ENCODE measurements at places on chromosomes 3 and 15.

GRCh38 chr3:13134879-13135206 lies 61.6 kb upstream of the IQSEC1 start:
- DNase-seq, result no peak

DNA sequence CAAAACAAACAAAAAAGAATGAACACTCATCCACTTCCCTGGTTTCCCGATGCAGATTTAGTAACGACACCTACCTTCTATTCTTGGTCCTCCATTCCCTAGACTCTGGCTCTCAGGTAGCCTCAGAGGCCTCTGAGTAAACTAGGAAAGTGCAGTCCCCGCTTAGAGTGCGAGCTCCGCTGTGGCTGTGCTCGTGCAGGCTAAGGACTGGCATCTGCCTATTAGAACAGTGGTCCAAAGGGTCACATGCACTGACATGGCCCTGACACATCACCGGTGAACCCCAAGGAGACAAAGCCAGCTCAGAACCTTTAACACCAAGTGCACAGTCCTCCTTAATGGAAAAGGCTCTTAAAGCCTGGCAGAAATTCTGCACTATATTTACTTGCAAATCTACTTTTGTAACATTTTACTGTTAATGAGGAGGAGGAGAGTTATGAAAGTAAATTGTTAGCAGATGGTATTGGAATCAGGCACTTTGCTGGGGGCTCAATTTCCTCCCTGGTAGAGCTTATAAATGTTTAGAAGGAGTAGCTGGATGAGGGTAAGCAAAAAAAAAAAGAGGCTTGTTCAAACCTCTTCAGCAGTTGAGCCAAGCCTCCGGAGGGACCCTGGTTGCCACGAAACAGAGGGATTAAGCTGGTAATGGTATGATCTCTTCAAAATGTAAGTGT lies 31.1 kb downstream of the VGLL4 start:
- DNase-seq, result no peak

GRCh38 chr15:39587731-39588530 lies 7.1 kb downstream of the THBS1 start:
- DNase-seq, result no peak

GRCh38 chr3:187165144-187165543 lies 25.8 kb upstream of the RPL39L start:
- DNase-seq, result peak; percentile 61

DNA sequence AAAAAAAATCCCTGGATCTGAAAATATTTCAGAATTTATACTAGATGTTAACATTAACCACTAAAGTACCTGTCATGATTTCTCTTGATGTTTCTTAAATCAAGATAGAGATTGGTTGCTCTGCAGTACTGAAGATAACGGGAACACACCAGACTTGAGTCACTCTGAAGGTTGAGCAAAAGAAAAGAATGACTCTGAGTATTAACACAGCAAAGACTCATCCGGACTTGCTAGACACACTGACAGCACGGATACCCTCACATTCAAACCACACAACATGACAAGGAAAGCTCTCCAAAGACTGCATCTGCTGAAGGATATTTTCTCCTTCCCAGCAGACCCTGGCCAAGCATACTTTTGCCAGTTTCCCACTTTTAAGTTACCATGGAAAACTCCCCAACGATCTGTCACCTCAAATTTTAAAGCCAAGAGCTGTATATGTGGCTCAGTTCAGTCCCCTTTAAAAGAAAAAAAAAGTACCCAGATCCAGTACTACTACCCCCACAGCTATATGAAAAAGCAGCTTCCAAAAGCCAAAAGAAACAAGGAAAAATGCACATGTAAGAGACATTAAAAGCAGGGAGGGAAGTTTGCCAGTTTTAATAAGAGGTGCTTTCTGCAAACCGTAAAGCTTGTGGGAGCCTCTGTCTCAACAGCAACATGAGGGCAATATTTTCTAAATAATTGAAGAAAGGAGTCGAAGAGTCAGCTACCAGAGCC lies 8.3 kb downstream of the EOGT start:
- no peak for DNase-seq

DNA sequence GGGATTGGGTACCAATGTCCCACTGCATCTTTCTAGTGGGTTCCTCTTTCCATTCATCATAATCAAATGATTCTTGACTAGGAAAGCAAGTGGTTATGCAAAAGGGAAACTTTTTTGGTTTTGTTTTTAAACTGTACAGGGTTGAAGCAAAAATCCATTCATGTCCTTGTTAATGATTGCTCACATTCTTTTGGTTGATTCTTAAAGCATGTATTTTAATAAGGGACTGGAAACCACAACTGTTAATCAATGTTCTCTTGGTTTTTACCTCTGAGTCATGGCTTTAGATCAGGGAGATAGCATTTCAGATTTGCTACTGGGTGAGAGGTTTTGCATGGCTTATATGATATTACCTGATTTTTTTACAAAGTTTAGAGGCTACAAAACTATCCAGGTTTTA lies 371.7 kb upstream of the RGMA start:
- no peak for DNase-seq

- no peak for DNase-seq
Measured at GRCh38 chr15:61050844-61051568, 178.1 kb downstream of the RORA start.

DNA sequence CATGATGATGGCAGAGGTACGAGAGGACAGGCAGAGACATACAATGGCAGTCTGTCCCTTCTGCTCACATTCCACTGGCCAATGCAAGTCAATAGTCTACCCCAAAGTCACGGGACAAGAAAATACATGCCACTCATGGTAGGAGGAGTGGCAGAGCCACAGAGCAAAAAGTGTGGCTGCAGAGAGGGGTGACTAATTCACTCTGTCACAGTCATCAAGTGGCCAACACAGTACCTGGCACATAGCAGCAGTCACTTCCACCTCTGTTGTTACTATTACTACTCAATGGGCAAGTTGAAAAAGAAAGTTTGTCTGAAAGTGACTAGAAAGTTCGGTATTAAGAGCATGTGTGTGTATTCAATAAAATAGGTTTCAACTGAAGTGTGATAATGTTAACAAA lies 91.4 kb downstream of the SMAD3 start:
- DNase-seq, result no peak

DNA sequence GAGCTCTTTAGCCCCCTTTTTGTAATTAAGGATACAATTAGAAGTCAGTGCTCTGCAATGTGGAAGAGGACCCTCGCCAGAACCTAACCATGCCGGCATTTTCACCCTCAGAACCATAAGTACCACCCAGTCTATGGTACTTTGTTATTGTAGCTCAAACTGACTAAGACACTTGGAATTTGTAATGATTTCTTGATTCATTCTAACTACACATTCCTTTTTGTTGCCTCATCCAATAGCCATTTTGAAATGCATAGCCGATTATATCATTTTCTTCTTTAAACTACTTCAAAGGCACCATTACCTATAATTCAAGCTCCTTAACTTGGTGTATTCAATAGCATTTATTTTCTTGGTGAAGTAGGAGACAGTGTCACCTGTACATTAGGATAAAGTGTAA lies 61.4 kb downstream of the GLB1 start:
- DNase-seq, result no peak

GRCh38 chr3:168425936-168426595 lies 330.3 kb upstream of the GOLIM4 start:
- no peak for DNase-seq

- no peak for DNase-seq
Measured at GRCh38 chr3:50278880-50279224, at the start of gene LSMEM2. Gene LSMEM2 (plus strand): TSS chr3:50279087. CDS start chr3:50279114, 27 bp downstream.

DNA sequence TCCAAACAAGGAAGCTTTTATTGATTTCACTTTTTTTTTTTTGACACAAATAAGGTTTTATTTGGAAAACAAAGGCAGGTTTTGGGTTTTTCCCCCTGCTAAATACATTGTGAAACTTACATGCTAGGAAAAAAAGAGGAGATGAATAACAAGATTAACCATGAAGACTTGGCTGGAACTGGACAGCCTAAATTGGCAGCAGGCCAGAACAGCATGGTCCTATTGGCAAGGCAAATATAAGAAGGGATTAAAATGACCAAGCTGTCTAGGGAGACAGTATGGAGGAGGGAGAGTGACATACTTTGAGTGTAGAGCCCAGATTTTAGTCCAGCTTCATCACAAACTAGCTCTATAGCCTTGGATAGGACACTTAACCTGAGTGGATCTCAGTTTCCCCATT lies 63.9 kb upstream of the BBX start:
- no peak for DNase-seq

DNA sequence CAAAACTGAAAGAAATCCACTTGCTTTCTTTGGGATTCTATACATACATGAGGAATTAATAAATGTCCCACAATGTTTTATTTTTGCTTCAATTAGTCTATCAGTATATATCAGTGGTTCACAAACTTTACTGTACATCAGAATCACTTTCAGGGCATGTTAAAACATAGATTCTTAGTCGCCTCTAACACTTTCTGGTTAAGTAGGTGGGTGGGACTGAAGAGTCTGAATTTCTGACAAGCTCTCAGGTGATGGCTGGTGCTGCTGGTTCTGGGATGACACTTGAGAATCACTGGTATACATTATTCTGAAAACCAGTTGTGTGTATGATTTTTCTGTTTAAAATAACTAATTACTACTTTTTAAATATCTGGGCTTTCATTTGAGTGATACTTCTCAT lies 393.3 kb downstream of the TBC1D5 start:
- no peak for DNase-seq

DNA sequence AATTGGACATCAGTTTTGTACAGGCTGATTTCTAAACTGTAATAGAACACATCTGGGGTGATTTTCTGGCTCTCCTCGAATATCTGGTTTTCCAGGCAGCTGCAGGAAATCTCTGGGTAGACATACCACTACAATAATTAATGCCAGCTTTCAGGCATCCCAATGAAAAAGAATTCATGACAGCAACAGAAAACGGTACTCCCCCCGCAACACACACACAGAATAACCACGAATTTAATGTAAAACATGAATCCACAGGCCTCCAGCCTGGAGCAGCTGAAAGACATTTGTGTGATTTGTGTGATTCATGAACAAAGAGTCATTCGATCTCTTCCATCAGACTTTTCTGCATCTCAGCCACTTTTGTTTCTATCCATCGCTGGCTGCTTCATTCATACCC lies 262.2 kb downstream of the MAGI1 start:
- no peak for DNase-seq

GRCh38 chr15:73906346-73907034 lies 19.8 kb upstream of the LOXL1 start:
- DNase-seq, result no peak

- DNase-seq, result no peak
Measured at GRCh38 chr15:31214158-31214863, 112.3 kb upstream of the KLF13 start.

DNA sequence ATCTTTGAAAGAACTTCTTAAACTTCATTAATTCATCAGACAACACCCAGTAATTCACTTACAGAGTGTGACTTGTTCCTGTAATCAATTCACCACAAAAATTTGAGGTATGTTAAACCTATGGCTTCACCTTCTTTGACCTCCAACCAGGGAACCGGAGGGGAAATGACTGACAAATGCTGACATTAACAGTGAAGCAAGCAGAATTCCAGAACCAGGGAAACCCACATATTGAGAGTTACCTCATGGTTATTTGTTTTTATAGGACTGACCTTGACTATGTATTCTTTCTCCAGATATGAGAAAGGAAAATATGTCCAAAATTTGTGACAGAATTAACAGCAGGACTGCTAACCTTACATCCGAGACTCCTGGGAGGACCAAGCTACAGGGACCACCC lies 2.7 kb downstream of the P3H2 start:
- DNase-seq, result no peak

GRCh38 chr3:30656624-30657141 lies 50.3 kb downstream of the TGFBR2 start:
- no peak for DNase-seq

DNA sequence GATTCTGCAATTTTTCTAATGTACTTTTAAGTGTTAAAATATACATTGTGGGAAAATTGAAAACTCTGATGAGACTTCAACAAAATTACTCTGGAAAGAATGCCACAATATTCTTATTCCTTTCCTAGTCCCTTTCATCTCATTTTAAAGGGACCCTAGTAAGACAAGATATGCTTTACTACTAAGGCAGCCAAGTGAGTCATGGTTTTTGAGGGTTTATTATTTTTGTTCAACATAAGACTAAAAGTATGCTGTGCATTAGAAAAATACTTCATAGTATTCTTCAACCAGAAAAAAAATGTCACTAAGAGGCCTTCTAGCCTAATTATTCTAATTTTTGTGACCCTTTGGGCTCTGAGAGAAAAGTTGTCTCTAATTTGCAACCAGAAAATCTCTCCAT lies 7.4 kb downstream of the IL12A start:
- DNase-seq, result no peak

GRCh38 chr15:64478863-64479262 lies 18.5 kb downstream of the ZNF609 start:
- DNase-seq, result no peak

DNA sequence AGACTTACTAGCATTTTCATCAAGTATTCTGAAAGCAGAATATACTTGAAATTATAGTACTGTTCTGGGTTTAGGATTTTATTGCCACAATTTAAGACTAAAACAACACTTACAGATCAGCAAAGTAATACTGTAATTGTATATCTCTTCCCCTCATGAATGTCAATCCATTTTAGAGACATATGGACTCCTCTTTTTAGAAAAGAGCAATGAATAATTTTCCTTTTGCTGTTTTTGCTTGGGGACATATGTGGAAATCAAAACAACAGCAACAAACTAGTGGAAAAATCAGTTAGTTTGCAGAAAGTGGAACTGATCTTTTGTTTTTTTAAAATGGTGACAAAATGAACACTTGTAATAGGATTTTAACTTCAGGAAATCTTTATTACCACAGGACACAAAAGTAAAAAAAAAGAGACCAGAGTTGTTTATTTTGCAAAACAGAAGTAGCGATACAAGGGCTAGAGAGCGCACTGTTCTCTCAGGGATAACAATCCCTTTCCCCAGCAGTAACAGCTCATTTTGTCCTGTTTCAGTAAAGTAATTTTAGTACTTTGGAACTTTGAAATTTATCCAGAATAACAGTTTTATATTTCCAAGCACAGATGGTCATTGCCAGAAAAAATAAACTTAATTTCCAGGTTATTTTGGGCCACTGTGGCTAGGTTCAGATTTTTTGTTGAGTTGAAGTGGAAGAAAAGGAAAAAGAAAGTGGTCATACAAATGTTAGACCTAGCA lies 17.1 kb downstream of the LEKR1 start:
- DNase-seq, result peak; percentile 69

GRCh38 chr3:196837819-196838420 lies 29.8 kb upstream of the SENP5 start:
- DNase-seq, result peak; percentile 70

DNA sequence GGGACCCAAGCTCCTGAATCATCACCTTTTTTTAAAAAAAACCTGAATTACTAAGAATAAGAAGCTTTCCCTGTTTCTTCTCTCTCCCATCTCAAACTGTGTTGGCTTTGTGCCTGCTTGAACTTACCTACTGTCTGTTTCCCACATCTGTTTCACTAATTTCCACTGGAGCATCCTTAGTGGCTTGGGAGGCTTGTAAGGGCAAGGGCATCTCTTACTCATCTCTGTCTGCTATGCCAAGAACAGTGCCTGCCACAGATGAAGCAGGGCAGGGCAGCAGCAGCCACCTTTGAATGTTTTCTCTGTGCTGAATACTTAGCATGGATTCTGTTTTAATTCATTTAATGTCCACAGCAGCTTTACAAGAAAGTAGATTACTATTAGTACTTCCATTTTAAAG lies 42.3 kb downstream of the SNRK start:
- no peak for DNase-seq

GRCh38 chr15:99507016-99507503 lies 58.7 kb upstream of the MEF2A start:
- DNase-seq, result no peak

GRCh38 chr3:157259825-157260224 lies 99.9 kb upstream of the CCNL1 start:
- no peak for DNase-seq

All from NCI-H1694 treated with DMSO at 0.1 percent for 48 hours (cell line).